C1 segment of cervical spinal cord (tissue), 14 donors: ENCODE measurements at places on chromosomes 7 and 10.

DNA sequence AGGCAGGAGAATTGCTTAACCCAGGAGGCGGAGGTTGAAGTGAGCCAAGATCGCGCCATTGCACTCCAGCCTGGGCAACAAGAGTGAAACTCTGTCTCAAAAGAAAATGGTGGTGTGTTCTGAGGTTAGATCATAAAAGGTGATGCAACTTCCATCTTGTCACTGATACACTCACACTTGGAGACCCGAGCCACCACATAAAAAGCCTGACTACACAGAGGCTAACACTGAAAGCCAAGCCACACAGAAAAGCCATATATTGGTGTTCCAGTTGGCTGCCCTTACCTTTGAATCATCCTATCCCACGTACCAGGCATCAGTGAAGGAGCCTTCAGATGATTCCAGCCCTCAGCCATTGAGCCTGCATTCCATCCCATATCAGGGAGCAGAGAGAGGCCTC, 4.0 kb downstream of the MORN4 start:
- no peak for DNase-seq

GRCh38 chr10:44950326-44951225, 9.0 kb upstream of the RASSF4 start:
- DNase-seq, result no peak

- no peak for DNase-seq
Observed at GRCh38 chr10:109464949-109465348, 458.4 kb downstream of the XPNPEP1 start.

GRCh38 chr10:89371987-89372386, 5.9 kb upstream of the IFIT1B start:
- no peak for DNase-seq

DNA sequence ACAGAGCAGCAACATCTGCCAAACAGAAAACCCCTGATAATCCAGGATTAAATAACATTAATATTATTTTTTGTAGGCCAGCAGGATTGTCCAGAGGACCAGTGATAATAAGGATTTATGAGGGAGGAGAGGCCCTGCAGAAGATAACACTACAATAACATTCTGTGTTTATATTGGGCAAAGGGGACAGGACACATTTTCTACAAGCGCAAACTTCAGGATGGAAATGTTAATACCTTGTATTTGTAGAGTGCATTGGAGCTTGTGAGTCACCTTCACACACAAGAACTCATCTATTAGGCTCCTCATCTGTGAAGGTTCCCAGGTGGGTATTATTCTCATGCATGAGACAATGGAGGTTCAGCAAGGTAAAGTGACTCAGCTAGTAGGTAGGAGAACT, 51.0 kb downstream of the BAMBI start:
- DNase-seq, result no peak

DNA sequence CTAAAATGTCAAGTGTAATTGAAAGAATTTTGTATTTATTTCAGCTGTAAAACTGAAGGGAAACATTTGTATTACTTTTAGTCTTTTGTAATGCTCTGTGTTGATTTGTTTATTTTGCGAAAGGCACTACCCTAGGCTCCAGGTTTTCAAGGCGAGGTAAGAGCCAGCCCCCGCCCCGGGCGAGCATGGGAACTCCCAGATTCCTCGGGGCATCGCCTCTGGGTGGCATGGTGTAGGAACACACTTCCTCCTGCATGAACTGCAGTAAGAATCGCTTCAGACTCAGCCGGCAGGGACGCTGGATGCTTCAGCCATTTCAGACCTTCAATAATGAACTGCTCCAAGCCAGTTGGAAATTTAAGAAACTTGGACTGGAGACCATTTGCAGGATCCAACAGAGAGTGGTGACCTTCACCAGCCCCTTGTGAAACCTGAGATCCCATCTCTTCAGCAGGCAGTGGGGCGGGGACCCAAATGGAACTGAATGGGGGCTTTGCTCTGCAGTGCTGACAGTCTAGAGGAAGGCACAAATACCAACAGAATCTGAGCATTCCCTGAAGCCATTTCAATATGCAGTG, 544.3 kb upstream of the MGMT start:
- no peak for DNase-seq

- no peak for DNase-seq
Observed at GRCh38 chr10:51804866-51805265, 105.5 kb upstream of the CSTF2T start.

- DNase-seq, result peak; percentile 46
Observed at GRCh38 chr10:28677888-28678686, 766 bp downstream of the BAMBI start.

DNA sequence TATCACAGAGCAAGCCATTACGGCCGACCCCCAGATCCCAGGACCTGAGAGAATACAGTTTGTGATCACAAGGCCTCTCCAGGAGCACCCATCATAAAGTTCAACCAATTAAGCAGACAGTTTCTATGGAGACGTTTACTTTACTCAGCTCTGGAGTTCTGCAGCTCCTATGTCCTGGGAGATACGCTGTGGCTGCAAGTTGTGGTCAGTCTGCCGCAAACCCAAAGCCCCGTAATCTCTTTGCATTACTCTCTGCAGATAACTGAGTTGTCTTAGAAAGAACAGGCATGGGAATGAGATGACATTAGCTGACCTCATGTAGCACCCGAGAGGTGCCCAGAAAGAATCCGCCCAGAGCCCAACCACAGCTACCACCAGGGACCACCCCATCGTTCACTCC, 305.1 kb downstream of the FGFR2 start:
- DNase-seq, result no peak

DNA sequence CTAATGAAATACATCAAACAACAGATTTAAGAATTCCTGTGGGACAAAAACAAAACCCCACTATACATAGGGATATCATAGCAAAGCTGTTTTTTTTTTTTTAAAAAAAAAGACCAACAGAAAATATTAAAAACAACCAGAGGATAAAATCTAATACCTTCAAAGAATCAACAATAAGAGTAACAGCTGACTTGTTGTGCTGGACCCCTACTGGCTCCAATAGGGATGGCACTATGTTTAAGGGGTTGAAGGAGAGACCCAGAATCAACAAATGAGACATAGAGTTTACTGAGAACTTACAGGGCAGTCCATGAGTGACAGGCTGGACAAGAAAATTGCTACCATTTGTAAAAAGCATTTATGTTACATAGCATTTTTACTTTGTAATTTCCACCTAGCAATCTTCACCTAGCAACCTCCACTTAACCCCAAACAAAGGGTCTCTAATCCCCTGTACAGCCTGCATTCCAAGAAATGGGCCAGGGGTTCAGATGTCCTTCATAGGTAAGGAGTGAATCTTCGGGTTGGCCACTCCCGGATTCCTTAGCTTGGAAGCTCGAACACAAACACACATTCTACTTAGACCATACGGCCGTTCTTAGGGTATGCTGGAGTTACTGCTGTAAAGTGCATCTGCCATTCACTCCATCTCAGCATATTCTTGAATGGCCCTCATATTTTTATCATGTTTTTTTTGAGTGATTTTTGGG, 25.8 kb downstream of the ASZ1 start:
- no peak for DNase-seq

DNA sequence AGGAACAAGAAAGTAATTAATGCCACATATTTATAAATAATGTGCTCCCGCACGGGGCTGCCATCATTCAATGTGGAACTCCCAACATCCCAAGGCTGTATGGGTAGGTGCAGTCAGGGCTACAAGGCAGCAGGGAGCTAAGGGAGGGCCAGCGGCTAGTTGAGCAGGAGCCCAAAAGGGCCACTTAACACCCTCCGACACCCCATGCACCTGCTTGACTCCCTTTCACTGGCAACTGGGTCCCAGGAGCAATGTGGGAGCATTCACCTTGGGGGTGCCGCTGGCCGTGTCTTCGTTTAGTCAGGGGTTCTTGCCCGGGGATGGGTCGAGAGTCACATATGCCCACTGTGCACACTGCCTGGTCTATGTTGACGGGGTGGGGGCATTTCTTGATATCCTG, 27.9 kb downstream of the SCART1 start:
- DNase-seq, result no peak

GRCh38 chr7:113715262-113715661, 203.5 kb downstream of the PPP1R3A start:
- no peak for DNase-seq

DNA sequence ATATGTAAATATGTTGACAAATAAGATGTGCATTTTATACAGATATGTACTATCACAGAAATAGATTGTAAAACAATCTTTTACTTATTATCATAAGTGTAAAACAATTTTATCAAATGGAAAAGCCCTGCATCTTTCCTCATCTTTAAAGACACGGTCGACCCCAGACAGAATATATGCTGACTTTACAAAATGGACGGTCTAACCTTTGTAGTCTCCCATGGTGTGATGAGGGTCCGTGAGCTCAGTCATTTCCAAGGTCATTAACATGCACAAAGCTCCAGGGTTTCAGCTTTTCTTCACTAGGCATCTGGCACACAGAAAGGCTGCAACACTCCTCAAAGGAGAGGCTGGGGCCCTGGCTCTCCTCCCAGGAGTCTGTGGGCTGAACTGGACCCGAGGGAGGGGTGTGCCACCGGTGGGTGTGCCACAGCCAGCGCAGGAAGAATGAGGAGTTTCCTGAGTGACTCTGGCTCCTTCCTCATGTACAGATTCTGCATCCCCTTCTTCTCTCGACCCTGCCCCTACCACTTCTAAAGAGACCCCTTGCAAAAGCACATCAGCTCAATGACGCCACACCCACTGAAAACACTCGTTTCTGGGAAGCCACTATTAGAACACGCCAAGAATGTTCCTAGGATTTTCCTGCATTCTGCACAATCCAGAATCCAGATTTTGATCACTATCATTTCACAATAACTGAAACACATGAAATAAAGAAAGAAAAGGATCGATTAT, 26.2 kb upstream of the ABLIM1 start:
- no peak for DNase-seq

- DNase-seq, result no peak
Observed at GRCh38 chr7:10121631-10122030, 852.0 kb upstream of the PHF14 start.

DNA sequence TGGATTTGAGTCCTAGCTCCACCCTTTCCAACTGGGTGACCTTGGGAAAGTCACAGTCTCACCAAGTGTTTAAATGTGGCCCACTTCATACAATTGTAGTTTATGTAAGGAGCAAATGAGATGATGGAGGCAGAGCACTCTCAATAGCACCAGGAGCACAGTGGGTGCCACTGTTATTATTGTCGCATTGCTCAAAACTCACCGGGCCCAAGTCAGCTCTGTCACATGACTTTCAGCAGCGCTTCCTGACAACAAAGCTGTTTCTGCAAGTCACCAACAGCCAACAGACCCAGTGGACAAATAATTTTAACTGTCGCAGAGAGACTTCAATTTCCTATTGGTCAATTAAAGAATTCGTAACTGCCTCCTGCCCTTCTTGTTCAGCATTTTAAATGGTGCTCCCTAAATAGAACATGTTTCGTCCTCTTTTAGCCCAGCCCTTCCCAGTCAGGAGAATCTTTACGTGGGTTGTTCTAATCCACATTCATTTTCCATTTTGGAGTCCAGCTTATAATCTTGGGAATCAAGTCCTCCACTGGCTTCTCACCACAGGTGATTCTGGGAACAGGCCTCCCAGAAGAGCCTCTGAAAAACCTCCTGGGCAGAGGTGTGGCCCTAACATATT, 415.6 kb upstream of the NPVF start:
- no peak for DNase-seq

DNA sequence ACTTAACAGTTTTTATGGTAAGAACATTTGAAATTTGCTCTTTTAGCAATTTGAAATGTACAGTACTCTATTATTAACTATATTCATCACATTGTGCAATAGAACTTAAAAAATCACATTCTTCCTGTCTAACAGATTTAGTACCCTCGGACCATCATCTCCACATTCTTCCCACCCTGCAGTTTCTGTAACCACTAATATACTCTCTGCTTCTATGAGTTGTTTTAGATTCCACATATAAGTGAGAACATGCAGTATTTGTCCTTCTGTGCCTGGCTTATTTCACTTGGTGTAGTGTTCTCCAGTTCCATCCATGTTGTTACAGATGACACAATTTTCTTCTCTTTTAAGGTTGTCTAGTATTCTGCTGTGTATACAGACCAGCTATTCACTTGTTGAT, 88.9 kb upstream of the SEC61G start:
- no peak for DNase-seq

- DNase-seq, result no peak
Observed at GRCh38 chr7:155962191-155962967, 150.1 kb upstream of the SHH start.

GRCh38 chr10:33370434-33370930, 36.0 kb upstream of the NRP1 start:
- DNase-seq, result no peak

DNA sequence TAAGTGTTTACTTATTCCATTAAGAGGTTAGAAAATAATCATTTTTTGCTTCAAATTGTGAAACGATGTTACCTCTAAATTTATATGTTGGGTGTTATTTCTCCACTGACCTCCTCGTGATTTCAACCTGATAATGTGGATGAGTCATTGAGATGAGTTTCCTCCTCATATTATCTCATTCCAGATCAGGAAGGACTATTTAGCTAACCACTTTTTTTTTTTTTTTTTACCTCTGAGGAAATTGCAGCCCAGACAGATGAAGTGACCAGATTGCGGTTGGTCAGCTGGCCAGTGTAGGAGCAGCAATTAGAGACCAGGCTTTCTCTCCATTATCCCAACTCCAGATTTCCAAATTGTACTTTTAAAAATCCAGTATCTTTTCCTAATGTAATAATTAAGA, 248.7 kb downstream of the FZD1 start:
- no peak for DNase-seq

DNA sequence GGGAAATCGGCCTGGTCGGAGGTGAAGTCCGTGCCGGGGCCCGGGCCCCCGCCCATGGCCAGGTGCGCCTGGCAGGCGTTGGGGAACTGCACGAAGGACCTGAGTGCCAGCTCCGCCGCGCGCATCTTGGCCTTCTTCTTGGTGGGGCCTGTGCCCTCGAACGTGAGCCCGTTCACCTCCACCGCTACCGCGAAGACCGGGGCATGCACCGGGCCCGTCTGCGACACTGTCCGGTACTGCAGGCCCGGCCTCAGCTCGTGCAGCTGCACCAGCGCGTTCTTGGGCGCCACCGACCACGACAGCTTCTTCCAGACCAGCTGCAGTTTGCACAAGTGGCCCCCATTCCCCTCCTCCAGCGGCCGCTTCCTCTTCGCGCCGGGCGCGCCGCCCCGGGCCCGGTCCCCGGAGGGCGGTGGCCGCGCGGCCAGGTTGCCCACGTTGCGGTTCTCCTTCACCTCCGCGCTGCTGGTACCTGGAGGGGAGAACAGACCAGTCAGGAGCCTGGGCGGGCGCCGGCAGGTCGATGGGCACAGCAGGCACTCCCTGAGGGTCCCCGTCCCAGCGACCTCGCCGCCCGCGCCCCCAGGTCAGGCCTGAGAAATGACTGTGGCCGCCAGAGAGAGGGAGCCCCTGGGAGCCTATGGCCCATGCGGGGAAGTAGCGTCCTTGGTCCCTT, 307.4 kb downstream of the WDR37 start:
- DNase-seq, result no peak

DNA sequence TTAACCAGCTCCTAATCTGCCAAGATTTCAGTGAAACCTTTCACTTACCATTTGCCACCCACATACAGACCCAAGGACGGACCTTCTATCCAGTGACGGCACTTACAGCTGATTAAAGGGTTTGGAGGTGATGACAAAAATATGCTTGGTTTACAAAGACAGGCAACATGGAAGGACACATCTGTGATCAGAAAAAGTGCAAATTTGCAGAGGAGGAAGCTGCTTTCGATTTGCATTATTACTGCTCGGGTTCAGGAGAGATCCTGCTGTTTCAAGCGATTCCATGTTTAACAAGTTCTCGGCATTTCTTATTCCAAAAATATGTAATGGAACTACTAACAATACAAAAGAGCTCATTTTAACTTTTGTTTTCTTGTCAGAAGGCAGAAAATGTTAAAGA, 109.0 kb downstream of the JAZF1 start:
- no peak for DNase-seq

GRCh38 chr10:63240807-63241206, 107.7 kb downstream of the NRBF2 start:
- no peak for DNase-seq
